ENCODE measurements at places on chromosomes 7 and 10. TPM values are rescaled to one million over a fixed set of nuclear protein-coding genes. Genes with fewer than 3 reads are reported as not detected.

The HTR5A gene
- not detected for total RNA-seq

GRCh38 chr7:107631588-107632491 is 28.8 kb upstream of the SLC26A4 start:
- DNase-seq: no peak

DNA sequence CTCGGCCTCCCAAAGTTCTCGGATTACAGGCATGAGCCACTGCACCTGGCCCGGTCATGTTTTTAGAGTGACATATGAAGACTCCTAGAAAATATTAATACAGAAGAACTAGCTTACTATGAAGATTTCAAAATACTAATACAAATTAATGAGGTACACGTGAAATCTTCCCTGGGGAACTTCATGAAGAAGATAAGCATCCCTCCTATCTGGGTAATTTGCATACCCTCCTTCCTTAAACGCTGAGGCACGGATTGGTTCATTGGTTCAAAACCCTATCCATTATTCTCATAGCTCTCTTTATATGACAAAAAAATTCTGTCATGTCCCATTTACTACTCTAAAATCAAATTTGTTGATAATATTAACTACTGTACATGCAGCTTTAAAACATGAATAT is 224.8 kb upstream of the KLF14 start:
- DNase-seq: no peak

DNA sequence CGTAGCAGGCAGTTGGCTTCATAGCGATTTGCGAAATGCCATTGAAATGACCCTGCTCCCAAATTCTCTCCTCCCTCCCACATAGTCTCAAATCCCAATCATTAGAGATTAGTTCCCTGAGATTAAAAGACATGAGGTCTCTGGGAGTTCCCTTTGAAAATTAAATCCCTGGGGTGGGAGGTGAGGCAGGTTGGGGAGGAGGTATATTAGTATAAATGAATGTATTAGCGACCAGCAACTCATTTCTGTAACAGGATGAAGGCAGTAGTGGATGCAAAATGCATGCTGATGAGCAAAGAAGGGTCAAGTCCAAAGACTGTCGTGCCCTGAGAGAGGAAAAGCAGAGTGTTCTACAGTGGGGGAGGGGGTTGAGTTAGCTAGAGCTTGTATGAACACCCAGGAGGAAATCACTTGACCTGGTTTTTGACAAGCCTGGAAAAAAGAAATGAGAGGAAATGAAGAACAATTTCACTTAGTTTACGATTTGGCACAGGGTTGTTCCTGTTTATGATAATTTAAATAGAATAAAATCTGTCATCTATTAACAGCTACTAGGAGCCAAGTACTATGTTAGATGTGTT is 79.6 kb upstream of the MTPN start:
- DNase-seq: no peak
